ENCODE measurements at places on chromosomes 2 and 18.
A peak's percentile ranks its signal among the peaks of the same experiment; 100 is the strongest.

DNA sequence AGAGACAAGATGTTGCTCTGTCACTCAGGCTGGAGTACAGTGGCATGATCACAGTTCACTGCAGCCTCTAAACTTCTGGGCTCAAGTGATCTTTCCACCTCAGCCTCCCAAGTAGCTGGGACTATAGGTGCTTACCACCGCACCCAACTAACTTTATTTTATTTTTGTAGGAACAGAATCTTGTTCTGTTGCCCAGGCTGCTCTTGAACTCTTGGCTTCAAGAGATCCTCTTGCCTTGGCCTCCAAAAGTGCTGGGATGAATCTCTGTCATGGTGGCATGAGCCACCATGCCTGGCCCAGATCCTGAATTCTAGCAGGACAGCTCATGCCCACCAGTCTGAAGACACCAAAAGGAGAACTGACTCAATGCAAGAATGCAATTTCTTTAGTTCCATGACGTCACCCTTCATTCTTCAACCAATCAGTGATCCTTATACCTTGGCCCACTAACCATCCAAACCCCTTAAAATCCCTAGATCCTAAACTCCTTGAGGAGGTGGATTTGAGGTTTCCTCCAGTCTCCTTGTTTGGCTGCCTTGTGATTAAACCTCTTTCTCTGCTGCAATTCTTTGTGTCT lies 25.6 kb upstream of the CXXC1 start:
- no peak for DNase-seq

- no peak for DNase-seq
Measured at GRCh38 chr18:72122103-72122502, 422.0 kb downstream of the CBLN2 start.

DNA sequence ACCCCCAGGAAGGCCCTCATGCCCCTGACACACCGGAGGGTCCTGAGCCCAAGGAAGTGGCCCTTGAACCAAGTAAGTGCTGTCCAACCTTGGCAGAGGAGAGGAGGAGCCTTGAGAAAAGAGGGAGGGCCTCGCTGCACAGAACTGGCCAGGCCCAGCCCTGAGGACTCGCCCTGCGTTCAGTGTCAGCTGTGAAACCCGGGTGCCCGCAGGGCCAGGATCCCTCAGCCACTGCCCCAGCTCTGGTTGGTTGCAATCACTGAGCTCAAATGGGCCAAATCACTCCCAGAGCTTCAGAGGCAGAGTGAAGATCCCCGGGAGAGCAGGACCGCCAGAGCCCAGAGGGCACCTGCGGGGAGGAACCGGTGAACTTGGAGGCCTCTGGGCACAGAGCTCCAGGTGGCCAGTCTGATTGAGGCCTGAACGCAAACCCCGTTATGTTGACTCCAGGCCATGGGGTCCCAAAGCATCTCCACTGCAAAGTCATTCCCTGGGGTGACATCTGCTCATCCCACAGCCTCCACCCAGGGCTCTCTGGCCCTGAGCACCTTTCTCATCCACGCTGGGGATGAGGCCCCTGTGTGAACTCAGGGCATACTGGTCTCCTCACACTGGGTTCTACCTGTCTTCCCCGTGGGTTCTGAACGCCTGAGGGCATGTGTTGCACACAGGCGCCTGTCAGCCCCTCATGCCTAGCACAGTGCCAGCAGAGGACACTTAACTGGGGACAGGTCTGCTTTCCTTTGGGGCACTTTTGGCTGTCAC lies 11.9 kb downstream of the GBX2 start:
- no peak for DNase-seq

DNA sequence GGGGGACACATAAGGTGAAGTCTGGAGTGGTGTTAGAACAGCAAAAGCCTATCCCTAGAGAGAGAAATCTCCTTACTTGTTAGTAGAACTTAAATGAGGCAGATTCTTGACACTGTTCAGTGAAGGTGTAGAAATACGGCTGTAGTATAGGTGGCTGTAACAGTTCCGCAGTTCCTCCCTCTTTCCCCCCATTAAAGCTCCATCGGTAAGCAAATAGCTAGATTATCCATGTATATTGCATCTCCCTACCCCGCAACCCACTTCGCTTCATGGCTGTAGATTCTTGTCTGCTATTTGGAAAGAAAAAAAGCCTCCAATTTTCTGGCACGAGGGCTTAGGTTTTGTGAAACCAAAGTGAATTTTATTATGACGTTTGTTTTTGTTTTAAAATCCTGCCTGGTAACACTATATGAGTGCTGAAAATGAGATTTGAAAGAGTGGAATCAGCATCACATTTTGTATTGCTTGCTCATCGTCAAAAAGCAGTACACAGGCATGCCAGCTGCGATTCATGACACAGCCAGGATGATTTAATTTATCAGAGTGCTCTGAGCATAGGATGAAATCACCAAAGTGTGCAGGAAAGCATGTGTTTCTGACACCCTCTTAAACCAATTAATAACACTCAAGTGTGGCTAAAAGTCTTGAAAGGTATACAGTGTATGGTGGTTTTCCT lies 1.4 kb downstream of the FAM171B start:
- DNase-seq: no peak

GRCh38 chr18:12296087-12296403 lies 12.0 kb upstream of the TUBB6 start:
- DNase-seq: no peak

GRCh38 chr18:9701609-9702349 lies 6.3 kb upstream of the RAB31 start:
- DNase-seq: no peak

DNA sequence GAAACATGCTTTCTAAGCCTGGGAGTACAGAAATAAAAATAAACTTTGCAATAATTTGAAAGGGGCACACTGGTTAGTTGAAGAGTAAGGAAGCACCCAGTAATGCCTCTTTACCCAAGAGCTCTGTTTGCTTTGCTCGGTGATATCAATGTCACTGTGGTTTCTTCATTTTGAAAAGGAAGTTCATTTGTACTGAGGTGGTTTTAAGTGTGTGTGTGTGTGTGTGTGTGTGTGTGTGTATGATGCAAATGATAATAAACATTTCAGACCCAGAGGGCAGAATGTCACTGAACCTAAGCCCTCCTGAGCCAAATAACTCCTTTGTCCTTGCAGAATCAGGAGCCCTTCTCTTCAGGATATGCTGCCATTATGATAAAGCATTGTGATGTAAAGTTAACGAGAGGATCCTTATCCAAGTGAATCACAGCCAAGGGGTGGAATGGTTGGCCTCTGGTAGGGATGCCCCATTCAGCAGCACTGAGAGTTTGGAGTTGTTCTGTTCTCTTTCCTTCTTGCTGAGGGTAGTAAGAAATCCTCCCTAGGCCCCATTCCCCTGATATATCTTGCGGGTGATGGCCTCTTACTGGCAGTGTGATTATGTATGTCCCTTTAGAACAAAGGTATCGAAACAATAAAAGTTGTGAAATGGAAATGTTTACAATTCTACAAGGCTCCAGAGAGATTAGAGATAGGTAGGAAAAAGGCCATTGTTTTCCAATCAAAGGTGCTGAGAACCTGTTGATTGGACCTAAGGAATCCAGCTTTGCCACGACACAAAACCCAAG lies 7.6 kb downstream of the ITGA6 start:
- peak; percentile 34 for DNase-seq

DNA sequence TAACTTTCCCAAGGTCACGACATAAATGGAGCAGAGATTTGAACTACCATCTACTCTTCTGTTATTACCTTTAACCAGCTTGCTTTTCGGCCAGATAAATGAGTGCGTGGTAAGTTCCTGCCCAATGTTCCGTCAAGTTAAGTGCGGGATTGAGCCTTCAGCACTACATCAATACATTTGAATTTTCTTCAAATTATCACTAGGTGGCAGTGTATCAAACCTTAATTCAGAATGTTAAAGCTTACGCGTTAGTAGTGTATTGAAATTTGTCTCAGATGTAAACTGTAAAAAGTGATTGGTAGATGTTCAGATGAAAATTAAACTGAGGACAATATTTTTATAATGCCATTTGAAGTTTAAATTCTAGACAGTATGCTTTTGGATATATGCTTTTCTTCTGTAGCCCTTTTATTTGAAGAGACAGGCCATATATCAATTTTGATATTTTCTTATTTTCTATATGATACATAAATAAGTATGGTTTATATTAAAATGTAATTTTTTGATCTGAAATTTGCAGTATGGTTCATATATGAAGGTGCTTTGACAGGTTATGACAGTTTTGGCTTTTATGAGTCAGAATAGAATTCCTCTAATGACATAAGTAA lies 681.3 kb downstream of the ADCYAP1 start:
- DNase-seq: no peak

DNA sequence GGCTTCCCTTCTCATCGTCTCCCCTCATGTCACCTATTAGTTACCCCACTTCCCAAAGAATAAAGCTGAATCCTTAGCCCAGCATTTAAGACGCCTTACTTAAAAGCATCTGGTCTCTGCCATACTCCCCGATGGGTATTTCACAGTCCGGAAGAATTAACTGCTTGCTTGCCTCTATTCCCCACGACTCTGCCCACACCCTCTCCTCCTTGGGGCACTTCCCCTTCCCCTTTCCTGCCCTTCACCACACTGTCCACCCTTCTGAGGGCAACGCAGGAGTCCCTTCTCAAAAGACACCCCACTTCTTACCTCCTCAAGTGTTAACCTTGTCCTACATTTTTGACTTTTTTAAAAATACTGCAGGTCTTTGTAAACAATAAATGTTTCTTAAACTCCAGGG lies 60.1 kb upstream of the RMP24 start:
- no peak for DNase-seq

DNA sequence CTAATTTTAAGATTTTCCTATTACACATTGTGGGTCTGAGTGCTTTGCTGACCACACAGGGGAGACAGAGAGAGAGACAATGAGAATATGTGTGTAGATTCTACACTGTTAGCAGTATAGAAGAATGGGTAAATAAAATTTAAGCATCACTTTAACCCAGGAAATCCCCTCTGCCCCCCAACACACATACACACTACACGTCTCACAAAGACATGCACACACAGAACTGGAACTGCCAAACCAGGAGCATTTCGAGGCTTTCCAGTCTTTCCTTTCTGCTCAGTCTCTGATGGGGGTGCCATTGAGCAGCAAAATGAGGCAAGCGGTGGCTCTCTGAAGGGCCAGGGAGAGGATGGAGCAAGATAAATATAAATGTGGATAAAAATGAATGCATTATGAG lies 2.5 kb downstream of the MERTK start:
- DNase-seq: no peak

GRCh38 chr2:85775406-85776381 lies 21.9 kb downstream of the ATOH8 start:
- no peak for DNase-seq

DNA sequence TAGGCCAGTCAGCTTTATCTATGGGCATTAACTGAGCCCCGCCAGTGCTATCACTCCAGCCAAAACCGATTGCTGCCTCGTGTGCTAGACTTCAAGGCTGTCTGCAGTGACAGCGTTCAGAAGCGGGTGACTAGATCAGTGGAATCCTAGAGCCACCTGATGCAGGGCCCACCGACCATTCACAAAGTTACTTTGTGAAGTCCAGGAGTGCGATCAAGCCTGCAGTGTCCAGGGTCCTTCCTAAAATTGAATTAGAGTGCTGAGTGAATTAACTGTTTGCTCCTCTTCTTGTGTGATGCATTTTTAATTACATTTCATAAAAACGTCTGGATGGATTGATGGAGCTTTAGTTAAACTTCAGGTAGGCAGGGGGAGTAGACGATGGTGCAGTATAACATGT lies 13.9 kb downstream of the PCARE start:
- no peak for DNase-seq
